ENCODE measurements at places on chromosomes 5 and 9.

DNA sequence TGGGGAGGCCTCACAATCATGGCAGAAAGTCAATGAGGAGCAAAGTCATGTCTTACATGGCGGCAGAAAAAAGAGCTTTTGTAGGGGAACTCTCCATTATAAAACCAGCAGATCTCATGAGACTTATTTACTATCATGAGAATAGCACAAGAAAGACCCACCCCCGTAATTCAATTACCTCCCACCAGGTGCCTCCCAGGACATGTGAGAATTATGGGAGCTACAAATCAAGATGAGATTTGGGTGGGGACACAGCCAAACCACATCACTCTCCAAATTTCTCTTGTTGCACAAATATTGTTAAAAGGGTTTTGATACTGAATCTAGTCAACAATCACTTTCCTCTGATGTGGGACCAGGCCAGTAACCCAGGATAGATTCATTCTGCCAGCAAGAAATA, 1176.1 kb downstream of the CDH9 start:
- no peak for DNase-seq

DNA sequence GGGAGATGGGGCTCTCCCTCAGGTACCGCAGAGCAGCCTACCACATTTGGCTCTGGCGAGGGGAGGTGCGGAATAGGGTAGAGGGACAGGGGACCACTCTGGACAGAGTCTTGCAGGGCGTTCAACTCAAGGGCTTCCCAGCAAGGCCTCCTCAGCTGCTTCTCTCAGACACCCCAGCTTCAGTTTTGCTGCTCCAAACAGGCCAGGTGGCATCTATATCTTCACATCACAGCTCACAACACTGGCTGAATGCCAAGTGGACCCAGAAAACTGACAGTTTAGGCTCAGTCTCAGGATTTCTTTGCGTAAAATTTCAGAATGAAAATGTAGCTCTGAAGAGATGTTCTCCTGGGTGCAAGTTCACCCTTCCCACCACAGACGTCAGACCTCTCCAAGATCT, 592.6 kb upstream of the ADAMTS16 start:
- no peak for DNase-seq

DNA sequence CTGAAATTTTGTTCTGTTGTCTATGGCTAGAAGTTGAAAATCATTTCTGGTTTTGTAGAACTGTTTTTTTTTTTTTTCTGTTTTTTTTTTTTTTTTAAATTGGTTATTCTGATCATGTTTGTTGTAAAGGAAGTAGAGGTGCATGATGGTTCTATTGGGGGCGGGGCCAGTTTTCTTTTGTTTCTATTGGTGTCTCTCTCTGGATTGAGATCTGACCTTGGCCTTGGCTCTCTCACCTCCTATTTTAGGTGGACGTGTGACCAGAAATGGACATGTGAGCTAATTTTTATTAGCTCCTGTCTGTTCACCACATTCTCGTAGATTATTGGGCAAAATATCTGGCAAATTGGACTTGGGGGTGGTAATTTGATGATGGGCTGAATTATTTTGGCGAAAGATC, 3.2 kb downstream of the ZNF618 start:
- no peak for DNase-seq

- no peak for DNase-seq
Measured at GRCh38 chr5:125262782-125263181, 516.3 kb upstream of the ZNF608 start.

DNA sequence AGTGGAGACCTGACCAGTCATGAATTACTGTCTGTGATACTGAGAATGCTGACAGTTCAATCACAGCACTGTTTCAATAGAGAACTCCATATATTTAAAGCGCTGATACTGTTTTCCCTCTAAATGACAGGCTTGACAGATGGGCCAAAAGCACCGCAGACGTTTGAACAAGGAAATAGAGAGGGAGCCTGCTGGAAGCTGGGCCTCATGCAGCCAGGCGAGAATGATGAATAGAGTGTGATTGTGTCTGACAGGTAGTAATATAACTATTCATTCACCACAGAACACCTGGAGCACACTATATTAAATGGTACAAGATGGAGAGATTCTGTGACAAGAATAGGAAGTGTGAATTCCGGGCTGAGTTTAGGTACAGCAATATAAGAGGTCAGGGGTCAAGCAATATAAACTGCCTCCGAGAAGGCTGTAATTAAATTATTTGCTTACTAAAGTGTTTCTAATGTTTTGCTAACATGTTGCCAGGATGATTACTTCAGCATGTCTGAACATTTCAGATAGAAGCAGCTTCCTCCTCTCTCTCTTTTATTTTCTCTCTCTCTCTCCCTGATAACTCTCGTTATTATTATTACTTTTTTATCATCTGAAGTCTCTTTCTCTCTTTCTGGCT, 297.7 kb downstream of the CSNK1G3 start:
- peak; percentile 12 for DNase-seq

DNA sequence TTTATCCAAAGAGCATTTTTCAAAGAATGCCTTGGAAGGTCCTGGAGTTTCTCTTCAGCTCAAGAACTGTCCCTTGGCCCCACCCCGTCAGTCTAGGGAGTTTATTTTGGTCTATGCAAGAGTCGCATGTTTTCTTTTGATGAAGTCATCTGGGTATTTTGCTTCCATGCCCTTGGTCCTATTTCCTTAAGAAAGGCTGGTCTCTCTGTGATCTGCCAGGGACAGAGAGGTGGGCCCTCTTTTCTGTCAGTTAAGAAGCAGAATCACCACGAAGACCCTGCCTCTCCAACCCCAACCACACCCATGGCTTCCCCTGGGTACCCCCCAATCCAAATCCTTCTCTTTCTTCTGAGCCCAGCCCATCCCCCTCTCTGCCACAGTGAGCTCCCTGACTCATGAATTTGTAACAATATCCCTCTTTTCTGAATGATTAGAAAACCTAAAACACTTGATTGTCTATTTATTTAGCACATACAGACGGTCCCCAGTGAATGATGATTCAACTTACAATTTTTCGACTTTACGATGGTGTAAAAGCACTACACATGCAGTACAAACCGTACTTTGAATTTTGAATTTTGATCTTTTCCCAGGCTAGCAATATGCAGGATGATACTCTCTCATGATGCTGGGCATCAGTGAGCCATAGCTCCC, 163.5 kb upstream of the ADRA1B start:
- DNase-seq: no peak

- no peak for DNase-seq
Measured at GRCh38 chr5:113612060-113612496, 98.6 kb downstream of the YTHDC2 start.

GRCh38 chr5:178115136-178115813, 1.9 kb downstream of the N4BP3 start:
- DNase-seq: no peak

GRCh38 chr5:143352691-143353090, 50.8 kb downstream of the NR3C1 start:
- DNase-seq: no peak

- DNase-seq: no peak
Measured at GRCh38 chr5:95417971-95418370, 26.8 kb downstream of the FAM81B start.

DNA sequence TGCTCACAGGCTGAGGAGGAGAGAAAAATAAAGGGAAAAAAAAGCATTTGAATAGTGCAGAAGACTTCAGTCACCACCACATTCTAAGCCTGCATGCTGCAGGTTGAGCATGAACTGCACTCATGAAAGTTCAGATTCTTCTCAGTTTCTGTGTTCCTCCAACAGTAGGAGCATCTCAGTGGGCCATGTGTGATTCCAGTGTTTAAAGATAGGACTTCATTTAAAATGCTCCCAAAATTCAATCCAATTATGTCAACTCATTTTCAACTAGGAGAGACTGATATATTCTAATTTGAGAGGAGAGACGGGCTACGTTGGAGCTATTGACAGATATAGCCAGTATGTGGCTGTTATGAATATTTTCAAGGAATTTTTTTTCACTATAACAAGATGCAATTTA, 186.8 kb downstream of the HCN1 start:
- no peak for DNase-seq

DNA sequence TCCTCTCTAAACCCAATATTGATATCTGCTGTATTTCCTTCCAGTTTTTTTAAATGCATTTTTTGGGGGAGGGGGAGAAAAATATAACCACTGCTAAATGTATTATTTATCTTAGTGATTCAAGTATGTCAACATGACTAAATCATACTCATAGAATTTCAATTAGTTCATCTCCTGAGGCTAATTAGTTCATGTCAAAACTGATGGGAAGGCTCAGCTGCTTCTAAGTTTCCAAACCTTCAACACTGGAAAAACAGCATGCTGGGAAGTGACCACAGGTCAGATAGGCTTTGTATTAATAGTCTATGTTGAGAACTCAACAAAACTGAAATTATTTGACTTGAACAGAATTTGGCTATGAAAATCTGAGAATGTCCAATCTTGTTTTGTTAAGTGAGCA, 118.7 kb downstream of the TTLL11 start:
- no peak for DNase-seq

DNA sequence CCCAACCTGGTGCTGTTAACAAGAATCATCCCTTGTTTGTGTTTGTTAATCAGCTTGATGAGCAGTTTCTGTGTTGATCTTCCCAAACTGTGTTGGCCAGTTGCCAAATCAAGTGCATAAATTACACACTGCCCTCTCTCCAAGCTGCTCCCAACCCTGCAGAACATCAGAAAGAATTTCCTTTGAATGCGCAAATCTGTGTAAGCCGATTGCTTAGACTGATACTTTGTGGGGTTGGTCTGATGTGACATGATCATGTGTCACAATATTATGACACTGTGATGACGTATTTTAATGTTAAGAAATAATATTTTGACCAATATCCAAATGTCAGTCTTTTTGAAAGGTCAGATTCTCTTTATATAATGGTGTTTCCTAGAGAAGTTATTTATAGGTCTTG, 766.4 kb upstream of the WWC1 start:
- DNase-seq: no peak

GRCh38 chr9:116576386-116576785, 110.7 kb upstream of the TRIM32 start:
- DNase-seq: no peak

GRCh38 chr5:134114886-134115805, 665 bp downstream of the TCF7 start:
- DNase-seq: no peak

GRCh38 chr5:135156715-135157404, 122.8 kb upstream of the PITX1 start:
- no peak for DNase-seq

DNA sequence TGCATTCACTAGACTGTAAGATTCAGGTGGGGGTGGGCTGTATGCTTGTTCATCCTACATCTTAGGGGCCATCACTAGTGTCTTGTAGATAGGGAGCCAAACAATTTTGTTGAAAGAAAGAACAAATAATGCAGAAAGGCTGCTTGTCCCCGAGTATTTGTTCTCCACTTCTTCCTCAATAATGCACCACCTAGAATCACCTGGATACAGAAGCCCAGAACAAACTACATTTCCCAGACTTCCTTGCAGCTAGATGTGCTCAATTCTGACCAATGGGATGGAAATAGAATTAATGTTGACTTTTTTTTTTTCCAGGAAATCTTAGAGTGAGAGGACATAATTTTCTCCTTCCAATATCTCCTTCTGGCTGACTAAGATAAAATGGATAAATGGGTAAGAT, 38.9 kb upstream of the TNFSF8 start:
- DNase-seq: no peak

GRCh38 chr5:82106756-82107155, 134.9 kb downstream of the ATG10 start:
- no peak for DNase-seq

GRCh38 chr5:111953351-111954127, 196.5 kb upstream of the NREP start:
- DNase-seq: no peak

- DNase-seq: no peak
Measured at GRCh38 chr9:2916382-2916985, 72.6 kb upstream of the PUM3 start.

DNA sequence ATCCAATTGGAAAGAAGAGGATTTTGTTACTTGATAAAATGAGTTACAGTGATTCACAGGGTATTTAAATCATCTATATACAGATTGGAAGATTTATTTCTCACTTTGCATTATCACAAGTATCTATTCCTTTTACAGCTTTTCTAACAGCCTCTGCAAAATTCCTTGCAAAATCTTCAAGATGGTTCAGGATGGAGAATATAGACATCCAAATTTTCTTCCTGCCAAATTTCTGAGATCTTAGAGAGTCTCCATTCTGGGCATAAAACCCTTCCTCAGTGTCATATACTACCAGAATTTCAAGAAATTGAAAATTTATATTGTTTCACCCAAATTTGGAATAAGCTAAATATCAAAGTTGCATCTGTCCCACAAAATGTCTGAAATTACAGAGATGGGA, 259.1 kb upstream of the FAM174A start:
- DNase-seq: no peak

DNA sequence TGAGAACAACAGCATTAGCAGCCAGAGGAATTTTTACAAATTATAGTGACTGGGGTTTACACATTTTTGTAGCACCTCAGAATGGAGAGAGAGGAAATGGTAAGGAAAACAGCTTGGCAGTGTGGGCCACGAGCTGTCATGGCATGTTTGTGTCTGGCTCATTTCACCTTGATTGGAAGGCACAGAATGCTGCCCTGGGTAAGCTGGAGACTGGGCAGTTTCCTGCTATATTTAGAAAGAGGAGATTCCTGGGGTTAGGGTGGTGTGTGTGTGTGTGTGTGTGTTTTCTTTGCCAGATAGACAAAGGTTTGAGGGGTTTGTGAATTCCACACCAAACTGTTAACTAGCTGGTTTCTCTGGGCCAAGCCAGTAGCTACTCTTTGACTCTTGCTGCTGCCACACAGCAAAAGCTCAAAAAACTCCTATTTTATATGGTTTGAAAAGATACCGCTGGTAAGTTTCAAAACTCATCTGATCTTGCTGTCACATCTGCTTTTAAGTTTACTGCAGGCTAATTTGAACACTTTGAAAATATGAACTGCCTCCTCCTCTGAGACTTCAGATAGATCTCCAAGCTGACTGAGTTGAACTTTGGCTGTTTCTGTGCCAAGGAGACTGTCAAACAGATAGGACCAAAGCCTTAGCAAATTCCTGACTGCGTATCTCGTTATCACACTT, 9.1 kb downstream of the ARHGAP26 start:
- DNase-seq: no peak

DNA sequence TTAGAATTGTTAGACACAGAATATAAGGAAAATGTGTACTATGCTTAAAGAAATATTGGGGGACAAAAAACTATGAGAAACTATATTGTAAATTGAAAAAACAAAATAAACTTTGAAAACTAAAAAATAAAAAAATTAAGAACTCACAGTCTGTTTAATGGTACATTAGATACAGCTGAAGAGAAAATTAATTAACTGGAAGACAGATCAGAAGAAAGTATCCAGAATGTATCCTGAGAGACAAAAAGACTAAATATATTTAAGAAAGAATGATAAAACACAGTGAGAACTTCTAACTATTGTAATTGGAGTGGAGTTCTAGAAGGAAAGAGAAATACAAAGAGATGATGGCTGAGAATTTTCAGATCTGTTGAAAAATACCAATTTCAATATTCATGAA, 57.6 kb upstream of the SH3PXD2B start:
- DNase-seq: no peak

DNA sequence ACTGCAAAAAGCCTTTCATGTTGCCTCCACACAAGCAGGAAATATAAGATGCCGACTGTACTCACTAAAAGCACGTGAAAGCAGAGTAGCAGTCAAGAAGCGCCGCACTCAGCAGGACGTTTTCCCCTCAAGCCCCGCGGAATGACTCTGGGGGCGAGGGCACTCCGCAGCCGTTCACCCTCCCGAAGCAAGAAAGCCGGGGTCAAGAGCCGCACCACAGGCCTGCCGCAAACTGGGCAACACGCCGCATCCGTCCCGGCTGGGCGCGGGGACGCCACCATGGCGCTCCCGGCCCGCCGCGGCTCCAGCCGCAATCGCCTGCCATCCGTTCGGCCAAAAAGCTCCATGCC, 364 bp downstream of the RPS6 start:
- DNase-seq: no peak

- peak; percentile 74 for DNase-seq
Measured at GRCh38 chr5:141637123-141637766, 448 bp downstream of the RELL2 start.
